ENCODE measurements at places on chromosomes 6 and 20. TPM values are rescaled to one million over a fixed set of nuclear protein-coding genes. Genes with fewer than 3 reads are reported as not detected.

DNA sequence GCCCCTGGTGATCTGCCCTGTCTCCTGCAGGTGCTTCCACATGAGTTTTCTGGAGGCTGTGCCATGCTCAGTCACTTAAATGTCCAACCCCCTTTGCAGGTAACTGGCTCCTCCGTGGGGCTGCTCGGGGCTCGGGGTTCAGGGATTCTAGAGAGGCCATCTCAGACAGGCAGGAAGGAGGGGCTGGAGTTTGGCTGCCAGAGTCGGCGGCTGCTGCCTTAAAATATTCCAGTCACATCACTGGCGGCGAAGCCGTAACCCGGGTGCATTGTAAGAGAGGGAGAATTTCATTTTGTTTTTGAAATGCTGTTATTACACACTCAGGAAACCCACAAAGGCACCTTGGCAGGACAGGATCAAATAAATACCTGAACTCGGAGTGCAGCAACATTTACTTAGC lies 212.9 kb upstream of the PMEPA1 start:
- H3K27me3 ChIP-seq = no peaks in the 10 kb centered on the region
- no peaks in the 10 kb centered on the region for H3K4me1 ChIP-seq
- DNase-seq = no peak
- H3K4me3 ChIP-seq = no peak overlapping the region

Gene RIMS4
- 2.6 TPM for total RNA-seq

Gene LRRN4
- not detected for total RNA-seq

GRCh38 chr6:36114798-36115408 lies 15.4 kb upstream of the MAPK13 start:
- H3K36me3 ChIP-seq = peaks cover 8% of the 10 kb centered on the region
- H3K4me3 ChIP-seq = no peak overlapping the region

DNA sequence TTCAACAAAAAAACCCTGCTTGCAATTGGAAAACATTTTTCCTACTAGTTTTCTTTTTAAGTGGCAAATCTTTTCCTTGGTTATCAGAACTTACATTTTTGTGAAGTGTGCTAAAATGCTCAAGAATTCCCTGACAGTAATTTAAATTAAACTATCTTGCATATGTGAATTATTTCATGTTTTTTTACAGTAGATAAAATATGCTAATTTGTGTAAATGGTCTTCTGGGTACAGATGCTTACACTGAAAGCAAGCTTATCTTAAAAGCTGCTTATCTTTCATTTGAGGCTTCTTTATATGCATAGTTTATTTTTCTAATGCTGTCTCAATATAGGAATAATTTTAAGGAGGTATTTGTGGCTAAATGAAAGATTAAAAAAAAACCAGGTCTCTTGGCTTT lies 403.0 kb upstream of the FLRT3 start:
- H3K27me3 ChIP-seq = no peaks in the 10 kb centered on the region
- no peaks in the 10 kb centered on the region for H3K4me1 ChIP-seq
- no peak for DNase-seq
- H3K4me3 ChIP-seq = no peak overlapping the region
- no peak overlapping the region for H3K27ac ChIP-seq
- H3K36me3 ChIP-seq = no peaks in the 10 kb centered on the region

DNA sequence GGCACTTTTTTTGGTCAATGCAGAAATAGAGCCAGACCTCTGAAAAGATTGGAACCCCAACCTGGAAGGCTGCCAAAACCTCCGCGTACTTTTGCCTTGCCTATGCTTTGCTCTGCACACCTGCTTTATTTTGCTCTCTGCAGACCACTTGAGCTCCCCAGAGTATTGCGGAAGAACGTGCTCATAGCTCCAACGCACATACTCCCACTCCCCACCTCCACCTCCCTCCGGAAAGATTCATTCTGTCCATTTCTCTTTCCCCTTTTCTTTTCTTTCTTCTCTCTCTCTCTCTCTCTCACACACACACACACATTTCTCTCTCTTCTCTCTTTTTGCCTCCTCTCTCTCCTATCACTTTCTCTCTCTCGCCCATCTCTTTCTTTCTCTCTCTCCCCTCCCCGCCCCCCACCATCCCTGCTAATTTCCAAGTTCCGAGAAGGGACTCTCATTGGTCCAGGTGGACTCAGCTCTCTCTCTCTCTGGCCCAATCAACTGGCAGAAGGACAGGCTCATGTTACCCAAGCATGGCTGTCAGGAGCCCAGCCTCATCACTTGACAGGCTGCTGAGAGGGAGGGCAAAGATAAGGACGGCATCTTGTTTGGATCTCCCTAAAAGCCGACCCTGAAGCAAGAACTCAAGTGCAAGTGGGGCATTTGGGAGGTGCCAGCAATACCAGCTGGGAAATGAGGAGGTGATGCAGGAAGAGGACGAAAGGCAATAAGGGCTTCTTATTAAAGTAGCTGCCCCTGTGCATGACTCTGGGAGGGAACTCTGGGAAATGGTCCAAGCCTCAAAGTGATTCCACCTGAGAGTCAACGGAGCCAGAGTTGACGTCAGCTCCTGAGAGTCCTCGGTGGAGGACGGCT lies 246.1 kb downstream of the LY86 start:
- no peaks in the 10 kb centered on the region for H3K4me1 ChIP-seq
- no peak overlapping the region for H3K27ac ChIP-seq
- no peaks in the 10 kb centered on the region for H3K36me3 ChIP-seq

GRCh38 chr6:166673309-166673708 lies 46.3 kb upstream of the RPS6KA2 start:
- no peak overlapping the region for H3K4me3 ChIP-seq
- no peak overlapping the region for H3K27ac ChIP-seq
- H3K27me3 ChIP-seq = no peaks in the 10 kb centered on the region
- H3K36me3 ChIP-seq = no peaks in the 10 kb centered on the region
- peaks cover 9% of the 10 kb centered on the region for H3K4me1 ChIP-seq
- no peak for DNase-seq

GRCh38 chr6:49890988-49891387 lies 24.7 kb upstream of the CRISP1 start:
- H3K4me1 ChIP-seq = no peaks in the 10 kb centered on the region
- H3K27ac ChIP-seq = no peak overlapping the region
- H3K4me3 ChIP-seq = no peak overlapping the region
- DNase-seq = no peak
- no peaks in the 10 kb centered on the region for H3K36me3 ChIP-seq
